ENCODE measurements at places on chromosomes 12 and 14. TPM values are rescaled to one million over a fixed set of nuclear protein-coding genes. Genes with fewer than 3 reads are reported as not detected.

DNA sequence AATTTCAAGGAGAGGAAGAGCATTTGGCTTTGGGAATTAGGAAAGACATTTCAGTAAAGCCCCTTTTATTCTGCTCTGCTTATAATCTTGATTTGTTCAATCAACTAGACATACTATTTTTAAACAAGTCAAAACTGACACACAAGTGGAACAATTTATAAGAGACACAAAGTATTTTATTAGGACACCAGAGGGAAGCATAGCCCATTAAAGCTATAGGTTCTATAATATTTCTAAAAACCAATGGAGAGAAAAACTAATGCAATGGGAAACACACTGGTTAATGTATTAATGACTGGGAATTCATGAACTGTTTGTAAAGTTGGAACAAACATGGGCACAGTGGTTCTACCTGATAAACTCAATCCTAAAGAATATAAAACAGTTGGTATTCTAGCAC lies 15.3 kb upstream of the CERS5 start:
- DNase-seq, result no peak

The NYNRIN gene
- total RNA-seq, result 0.06 TPM

DNA sequence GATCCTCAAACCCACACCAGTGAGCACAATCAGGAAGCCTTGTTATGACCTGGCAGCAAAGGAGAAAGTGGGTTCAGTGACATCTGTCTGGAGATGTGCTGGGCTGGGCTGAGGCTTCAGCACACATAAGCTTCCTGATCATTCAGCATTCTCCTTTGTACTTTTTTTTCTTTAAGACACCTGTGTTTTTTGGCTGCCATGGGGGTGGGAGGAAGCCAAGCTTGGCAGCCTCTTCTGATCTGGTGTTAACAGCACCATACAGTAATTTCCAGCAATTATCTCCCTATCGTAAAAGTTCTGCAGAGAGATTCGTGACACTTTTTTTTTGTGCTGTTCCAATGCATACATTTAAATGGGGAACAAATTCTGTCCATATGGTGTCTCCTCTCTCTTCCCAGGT lies 38.9 kb upstream of the RASSF3 start:
- DNase-seq, result no peak

The RAD9B gene
- 1.0 TPM for total RNA-seq

DNA sequence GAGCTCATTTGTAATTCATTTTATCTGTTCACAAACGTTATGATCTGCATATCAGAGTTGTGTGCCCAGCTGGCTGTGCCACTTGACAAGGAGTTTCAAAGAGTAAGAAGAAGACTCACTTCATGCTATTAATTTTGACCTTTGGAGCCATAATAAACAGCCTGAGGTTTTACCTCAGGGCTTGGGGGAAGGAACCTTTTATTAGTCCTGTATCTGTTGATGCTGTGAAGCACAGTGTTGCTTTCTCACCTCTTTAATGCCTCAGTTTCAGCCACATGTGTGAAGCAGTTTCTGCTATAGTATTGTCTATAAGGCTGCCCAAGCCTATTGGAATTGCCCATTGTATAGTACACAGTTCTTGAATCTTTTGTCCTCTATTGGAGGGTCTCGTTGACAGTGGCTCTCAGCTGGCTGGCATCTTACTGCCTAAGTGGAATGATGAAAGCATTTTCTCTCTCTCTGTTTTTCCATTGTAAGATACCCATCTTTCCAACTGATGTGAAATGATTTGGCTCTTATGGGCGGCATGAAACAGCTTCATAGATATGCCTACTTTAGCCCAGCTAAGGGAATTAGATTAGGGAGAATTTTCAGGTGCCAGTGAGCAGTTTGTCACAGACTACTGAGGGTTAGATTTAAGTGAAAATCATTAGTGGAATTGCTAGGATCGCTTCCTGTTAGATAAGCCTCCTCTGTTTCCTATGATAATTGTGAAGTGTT lies 34.7 kb downstream of the GPATCH2L start:
- no peak for DNase-seq

The CLEC2A gene
- total RNA-seq, result not detected

GRCh38 chr14:65210118-65210821 lies 108.0 kb upstream of the MAX start:
- DNase-seq, result peak; percentile 80

DNA sequence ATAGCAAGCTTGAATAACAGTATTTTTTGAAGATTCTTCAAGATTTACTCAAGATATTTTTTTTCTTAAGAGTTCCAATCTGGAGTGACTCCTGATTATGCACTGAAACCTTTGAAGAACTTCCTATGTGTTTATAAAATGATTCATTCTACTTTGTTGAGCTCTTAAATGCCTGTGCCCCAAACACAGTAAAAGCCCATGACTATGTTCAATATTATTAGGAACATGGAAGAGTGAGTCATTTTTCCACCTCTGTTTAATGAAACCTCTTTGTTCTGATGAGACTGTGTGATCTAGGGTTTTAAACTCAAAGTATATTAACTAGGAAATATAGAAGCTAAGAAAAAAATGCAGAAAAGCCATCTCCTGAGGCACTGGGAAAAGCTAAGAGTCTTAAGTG lies 415.0 kb upstream of the FBXO33 start:
- no peak for DNase-seq

GRCh38 chr12:126974779-126975178 lies 1292.2 kb upstream of the TMEM132C start:
- DNase-seq, result peak; percentile 12

GRCh38 chr14:68393259-68393658 lies 399.6 kb downstream of the ZFP36L1 start:
- DNase-seq, result no peak

GRCh38 chr14:97539411-97539795 lies 742.2 kb downstream of the VRK1 start:
- no peak for DNase-seq

The EID3 gene
- total RNA-seq, result 2.2 TPM

GRCh38 chr12:104588921-104589590 lies 132.3 kb downstream of the CHST11 start:
- DNase-seq, result no peak

- DNase-seq, result peak; percentile 25
Measured at GRCh38 chr14:52279408-52279807, 11.9 kb downstream of the PTGDR start.

The GLIPR1L2 gene
- total RNA-seq, result 0.32 TPM

The MMP17 gene
- 33.1 TPM for total RNA-seq
